ENCODE measurements at places on chromosomes 7 and 10.
A peak's percentile ranks its signal among the peaks of the same experiment; 100 is the strongest.

- no peak for DNase-seq
Observed at GRCh38 chr10:128373071-128373749, 247.0 kb upstream of the MKI67 start.

GRCh38 chr10:22682237-22683139 lies 31.9 kb downstream of the PIP4K2A start:
- no peak for DNase-seq

DNA sequence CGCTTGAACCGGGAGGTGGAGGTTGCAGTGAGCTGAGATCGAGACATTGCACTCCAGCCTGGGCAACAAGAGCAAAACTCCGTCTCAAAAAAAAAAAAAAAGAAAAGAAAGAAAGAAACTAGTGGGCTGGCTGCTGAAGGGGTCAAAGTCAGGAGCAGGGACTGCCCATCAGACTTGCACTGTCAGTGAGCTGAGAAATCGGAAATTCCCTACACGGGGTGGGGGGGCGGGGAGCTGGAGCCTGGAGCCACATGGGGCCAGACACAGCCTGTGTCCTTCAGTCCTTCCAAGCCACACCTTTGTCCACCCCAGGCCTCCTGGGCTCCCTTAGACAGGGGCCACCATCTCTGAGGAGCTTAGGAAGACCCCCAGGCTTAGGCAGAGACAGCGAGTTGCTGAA lies 34.5 kb downstream of the SRRM3 start:
- DNase-seq: no peak

- DNase-seq: no peak
Observed at GRCh38 chr10:110501142-110501937, 3.6 kb downstream of the DUSP5 start.

DNA sequence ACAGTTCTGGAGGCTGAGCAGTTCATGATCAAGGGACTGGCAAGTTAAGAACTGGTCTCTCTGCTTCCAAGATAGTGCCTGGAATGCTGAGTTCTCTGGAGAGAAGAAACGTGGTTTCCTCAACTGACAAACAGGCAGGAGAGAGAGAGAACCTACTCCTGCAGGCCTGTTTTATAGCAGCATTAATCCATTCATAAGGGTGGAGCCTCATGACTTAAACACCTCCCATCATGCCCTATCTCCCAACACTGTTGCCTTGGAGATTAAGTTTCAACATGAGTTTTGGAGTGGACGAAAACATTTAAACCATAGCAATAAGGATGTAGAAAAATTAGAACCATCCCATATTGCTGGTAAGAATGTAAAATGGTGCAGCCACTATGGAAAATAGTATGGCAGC lies 32.3 kb upstream of the IMMP2L start:
- no peak for DNase-seq

- DNase-seq: no peak
Observed at GRCh38 chr7:47573758-47574481, 8.0 kb downstream of the TNS3 start.

DNA sequence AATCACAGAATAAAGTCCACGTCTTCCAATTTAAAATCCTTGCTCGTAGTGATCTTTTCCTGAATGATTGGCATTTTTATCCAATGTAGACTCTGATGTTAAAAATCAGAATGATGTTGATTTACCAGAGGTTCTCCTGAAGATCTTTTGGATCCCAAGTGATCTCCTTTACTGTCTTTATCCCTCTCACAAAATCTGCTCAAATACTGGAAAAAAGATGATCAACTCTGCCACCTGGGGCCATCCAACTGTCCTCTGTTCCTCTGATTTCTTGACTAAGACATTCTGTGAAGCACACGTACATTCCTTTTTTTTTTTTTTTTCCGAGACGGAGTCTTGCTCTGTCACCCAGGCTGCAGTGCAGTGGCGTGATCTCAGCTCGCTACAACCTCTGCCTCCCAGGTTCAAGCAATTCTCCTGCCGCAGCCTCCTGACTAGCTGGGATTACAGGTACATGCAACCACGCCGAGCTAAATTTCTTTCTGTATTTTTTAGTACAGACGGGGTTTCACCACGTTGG lies 18.0 kb upstream of the ADRB1 start:
- no peak for DNase-seq

DNA sequence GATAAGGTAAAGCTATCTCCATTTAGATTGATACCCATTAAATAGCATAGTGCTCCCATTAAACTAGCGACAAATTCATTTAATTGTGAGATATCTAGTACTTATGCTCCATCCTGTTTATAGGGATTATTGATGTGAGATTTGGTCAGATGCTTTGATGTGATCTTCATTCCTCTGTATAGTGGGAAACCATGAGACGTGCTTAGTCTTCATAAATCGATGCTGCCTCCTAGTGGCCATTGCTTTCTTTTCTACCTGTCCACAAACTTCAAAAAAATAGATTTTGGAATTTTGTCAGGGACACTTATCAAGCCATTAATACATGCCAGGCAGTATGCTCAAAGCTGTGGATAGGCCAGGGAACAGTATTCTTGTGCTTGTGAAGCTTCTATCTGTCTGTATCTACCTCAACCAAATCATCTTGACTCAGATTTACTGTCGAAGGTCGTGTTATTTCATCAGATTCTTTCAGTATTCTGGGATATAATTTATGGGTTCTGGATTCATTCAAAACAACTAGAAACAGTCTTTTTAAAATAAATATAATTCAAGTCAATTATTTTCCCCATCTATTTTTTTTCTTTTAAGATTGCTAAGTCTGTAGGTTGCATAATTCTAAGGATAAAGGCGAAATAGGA lies 12.0 kb downstream of the LSM8 start:
- peak; percentile 46 for DNase-seq

DNA sequence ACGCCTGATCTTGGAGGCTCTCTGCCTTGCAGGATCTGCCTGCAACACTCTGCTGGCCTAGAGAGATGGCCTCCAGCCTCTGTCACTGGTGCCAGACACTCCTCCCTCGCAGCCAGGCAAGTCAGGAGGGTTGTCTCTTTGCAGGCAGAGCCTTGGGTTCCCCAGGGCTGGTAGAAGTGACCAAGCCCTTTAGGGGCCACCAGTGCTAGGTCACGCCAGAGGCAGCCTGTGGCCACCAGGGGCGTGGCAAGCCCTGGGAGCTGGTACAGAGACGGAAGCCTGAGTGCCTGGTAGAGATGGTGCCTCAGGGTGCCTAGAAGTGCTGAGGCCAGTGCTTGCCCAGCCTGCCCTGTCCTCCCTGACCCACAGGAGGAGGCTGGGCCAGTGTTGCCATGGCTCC lies 9.1 kb downstream of the ADCYAP1R1 start:
- DNase-seq: no peak

DNA sequence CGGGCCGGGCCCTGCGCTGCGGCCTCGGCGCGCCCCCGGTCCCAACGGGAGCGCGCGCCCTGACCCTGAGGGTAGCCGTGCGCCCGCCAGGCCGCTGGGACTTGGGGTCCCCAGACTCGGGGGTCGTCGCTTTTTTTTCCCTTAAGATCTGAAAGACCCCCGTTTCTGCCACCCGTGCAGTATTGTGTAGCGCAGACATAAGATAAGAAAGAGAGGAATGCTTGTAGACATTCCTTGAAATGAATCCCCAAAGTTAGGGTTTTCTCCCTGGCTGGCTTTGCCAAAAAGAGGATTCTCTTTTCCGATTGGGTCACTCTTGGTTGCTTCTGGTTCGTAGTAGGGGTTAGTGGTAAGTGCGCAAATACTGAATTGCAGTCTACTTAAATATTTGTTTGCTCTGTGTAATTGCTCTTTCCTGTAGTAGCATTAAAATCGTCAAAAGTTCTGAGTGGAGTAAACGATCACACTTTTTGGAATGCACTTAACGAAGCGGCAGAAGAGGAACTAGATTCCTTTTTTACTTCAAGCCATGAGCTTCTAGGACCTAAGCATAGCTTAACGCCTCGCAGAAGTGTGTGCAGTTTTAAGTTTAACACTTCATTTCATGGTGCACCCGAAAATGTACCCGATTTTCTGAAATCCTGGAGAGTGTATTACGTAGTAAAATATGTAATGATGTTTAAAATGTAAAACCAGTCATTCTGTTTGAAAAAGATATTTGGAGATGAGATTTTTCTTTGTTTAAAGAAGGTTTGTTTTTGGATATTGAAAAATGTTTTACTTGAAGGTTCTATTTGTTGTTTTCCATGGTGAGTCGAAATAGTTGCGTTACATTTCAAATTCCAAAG lies 1.3 kb downstream of the CUL1 start:
- no peak for DNase-seq

- no peak for DNase-seq
Observed at GRCh38 chr7:104074529-104074928, 85.1 kb upstream of the RELN start.

- DNase-seq: no peak
Observed at GRCh38 chr10:26970667-26971066, 109.9 kb upstream of the ABI1 start.

- DNase-seq: no peak
Observed at GRCh38 chr10:78865538-78865875, 203.3 kb upstream of the ZMIZ1 start.

DNA sequence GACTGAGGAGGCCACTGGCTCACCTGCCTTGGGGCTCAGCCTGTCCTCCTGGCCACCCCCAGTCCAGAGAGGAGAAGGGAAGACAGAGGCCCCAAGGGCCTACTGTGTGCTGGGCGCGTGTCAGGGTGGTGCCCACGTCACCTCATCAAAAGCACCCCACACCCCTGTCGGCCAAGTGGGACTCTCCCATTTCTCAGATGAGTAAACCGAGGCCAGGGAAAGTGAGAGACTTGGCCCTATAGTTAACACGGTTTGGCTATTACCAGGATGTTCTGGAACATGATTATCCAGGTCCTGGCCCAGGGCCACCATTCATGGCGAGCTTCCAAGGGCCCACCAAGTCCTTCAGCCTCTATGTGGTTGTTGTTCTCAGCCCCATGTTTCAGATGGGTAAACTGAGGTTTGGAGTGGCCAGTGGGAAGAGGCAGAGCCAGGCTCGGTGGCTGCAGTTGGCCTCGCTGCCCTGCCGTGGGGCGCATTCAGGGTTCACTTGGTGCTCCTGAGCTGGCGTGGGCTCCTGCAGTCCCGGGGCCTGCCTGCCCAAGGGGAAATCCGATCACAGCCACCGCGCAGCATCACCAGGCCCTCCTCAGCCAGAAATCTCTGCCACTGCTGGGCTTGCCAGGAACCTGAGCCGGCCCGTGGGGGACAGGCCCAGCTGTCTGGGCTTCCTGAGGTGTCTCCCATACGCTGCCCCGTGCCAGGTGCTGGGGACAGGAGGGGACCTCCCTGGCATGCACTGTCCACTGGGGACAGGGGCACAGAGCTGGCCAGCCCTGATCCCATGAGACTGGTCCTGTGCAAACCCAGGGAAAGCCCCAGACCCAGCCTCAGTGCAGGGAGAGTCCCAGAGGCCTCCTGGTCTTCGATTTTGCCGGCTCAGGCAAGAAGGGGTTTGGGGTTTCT lies 117.7 kb upstream of the TNRC18 start:
- DNase-seq: peak; percentile 25

DNA sequence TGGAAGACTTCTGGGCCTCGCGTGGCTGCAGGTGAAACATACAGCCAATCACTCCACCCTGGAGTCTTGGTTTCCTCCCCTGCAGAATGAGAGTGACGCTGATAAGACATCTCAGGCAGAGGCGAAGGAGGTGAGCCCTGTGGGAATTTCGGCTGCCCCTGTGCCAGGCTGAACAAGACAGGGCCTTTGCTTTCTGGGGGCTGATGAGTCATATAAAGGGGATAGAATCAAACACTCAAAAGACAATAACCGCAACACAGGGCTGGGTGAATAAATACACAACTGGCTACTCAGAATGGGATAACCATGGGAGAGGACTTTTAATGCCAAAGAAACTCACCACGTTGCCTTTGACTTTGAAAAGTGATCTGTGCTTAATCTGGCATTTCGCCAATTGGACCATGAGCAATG lies 143.8 kb downstream of the KCNMA1 start:
- no peak for DNase-seq

GRCh38 chr7:79281426-79281825 lies 172.0 kb downstream of the MAGI2 start:
- no peak for DNase-seq

GRCh38 chr10:11331046-11331577 lies 280.3 kb downstream of the USP6NL start:
- no peak for DNase-seq

DNA sequence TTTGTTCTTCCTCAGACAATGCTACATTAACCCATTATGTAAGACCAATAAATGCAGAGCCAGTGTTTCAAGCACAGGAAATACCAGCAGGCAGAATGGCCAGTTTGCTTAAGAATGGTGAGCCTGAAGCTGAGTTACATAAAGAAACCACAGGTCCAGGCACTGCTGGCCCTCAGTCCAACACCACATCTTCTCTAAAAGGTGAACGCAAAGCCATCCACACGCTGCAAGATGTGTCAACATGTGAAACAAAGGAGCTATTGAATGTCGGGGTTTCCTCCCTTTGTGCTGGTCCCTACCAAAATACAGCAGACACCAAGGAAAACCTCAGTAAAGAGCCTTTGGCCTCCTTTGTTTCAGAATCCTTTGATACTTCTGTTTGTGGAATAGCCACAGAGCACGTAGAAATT lies 63.8 kb downstream of the TASOR2 start:
- DNase-seq: no peak

GRCh38 chr7:88546808-88547207 lies 212.7 kb upstream of the ZNF804B start:
- no peak for DNase-seq

- DNase-seq: no peak
Observed at GRCh38 chr10:7982727-7983126, 71.8 kb upstream of the GATA3 start.

DNA sequence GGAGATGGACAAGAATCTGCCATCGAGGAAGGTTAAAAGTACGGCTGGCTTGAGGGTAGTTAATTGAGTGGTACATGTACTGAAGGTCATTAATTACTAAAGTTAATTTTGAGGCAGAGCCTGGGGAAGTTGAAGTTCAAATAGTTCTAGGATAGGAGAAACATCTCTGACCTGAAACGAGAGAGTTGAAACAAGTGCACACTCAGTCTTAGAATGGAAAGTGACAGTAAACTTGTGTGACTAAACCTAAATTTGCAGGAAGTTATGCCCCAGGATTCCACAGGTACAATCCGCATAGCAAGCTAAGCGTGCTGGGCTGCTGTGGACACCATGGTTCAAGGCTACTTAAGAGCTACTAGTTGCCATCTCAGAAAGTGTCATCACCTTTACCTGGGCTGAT lies 209.9 kb downstream of the CHCHD3 start:
- DNase-seq: no peak

GRCh38 chr10:120641695-120642094 lies 184.7 kb downstream of the PLPP4 start:
- DNase-seq: no peak

- no peak for DNase-seq
Observed at GRCh38 chr7:139898483-139898882, 69.4 kb downstream of the TBXAS1 start.

GRCh38 chr10:15430969-15431771 lies 60.1 kb upstream of the FAM171A1 start:
- DNase-seq: no peak
